ENCODE measurements at places on chromosomes 11 and 22. TPM values are rescaled to one million over a fixed set of nuclear protein-coding genes. Genes with fewer than 3 reads are reported as not detected.

The OR5B21 gene
- polyA plus RNA-seq: not detected

The DGCR6 gene
- 1.2 TPM for polyA plus RNA-seq

DNA sequence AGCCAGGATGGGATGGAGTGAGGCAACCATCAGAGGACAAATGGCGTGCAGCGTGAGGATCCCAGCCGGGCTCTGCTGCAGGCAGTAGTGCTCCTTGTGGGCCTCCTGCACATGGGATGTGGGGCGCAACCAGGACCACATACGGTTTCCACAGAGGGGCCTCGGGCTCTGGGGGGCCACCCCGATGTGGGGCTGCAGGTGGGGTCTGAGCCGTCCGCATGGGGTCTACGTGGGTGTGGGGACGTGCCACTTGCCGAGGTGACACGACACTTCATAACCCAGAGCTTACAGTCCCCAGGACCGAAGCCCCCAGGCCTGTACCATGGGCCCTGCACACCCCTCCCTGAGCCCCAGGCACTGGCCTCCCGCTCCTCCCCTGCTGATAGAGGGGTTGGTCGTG lies 10.8 kb downstream of the TTLL8 start:
- DNase-seq: peak; percentile 23

DNA sequence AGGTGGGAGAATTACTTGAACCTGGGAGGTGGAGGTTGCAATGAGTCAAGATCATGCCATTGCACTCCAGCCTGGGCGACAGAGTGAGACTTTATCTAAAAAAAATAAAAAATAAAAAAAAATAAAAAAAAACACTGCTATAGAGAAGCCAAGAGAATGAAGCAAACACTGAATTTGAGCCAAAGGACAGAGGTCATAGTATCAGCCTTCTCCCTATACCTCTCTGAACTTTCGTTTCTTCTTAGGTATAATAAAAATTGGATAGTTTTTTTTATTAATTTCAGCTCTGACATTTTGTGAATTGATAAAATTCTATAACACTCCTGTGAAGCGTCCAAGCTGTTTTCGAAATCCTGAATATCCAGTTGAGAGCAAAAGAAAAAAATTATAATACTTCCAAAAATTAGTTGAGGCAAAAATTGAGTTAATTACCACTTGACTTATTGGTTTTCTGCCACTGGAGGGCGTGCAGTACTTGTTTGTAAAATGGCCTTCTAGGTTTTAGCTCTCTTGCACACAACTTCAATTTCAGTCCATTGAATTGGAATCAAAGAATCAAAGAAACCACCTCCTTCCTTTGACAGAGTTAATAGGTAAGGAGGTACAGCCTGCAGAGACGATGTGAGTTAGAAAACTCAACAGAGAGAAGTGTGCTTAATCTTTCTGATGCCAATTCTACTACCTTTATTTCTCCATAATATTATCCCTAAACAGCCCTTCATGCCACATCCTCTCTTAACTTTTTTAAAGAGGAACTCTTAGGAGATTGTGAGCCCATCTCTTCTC lies 143.2 kb downstream of the BBOX1 start:
- peak; percentile 25 for DNase-seq

- no peak for DNase-seq
These were observed 143.0 kb downstream of the MPPED1 start for GRCh38 chr22:43554694-43555365.
